CD4-positive, alpha-beta T cell treated with Interferon alpha-2 for 1 hour (primary cell): ENCODE measurements at places on chromosomes 4 and X.

GRCh38 chrX:317424-318067, 1.1 kb downstream of the GTPBP6 start:
- DNase-seq, result no peak

GRCh38 chrX:85108165-85108564, 104.5 kb downstream of the APOOL start:
- DNase-seq, result no peak

- DNase-seq, result no peak
Observed at GRCh38 chr4:58063404-58064160, 953.4 kb upstream of the IGFBP7 start.

- DNase-seq, result no peak
Observed at GRCh38 chr4:142341268-142341667, 504.8 kb downstream of the INPP4B start.

GRCh38 chr4:147741190-147741788, 9.4 kb downstream of the ARHGAP10 start:
- no peak for DNase-seq
